Stimulated activated CD4-positive, alpha-beta T cell treated with anti-CD3 and anti-CD28 coated beads, Interleukin-15, amount 100 ng/mL, for 1 hour (primary cell): ENCODE measurements at places on chromosomes 6 and 20.

DNA sequence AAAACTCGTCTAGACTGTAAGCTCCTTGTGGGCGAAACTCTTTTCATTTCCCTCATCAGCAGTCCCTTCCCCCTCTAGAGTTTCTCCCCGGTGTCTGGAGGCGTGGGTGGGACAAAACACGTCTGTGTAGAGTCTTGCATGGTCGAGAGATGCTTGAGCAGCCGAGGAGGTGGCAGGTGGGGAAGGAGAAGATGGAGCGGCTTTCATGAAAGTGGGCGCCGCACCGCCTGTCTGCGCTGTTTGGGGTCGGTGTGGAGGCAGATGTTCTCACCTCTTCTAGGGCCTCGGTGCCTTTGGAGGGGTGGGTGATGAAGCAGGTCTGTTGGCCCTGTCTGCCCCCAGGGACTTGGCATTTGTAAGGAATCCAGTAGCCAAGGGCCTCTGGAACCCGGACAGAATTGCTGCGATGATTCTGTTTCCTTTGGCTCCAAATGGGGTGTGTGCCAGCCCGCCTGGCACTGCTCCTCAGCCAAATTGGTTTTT, 1.2 kb downstream of the BRPF3 start:
- no peak for DNase-seq

GRCh38 chr6:18720075-18720474, 332.9 kb downstream of the RNF144B start:
- no peak for DNase-seq

DNA sequence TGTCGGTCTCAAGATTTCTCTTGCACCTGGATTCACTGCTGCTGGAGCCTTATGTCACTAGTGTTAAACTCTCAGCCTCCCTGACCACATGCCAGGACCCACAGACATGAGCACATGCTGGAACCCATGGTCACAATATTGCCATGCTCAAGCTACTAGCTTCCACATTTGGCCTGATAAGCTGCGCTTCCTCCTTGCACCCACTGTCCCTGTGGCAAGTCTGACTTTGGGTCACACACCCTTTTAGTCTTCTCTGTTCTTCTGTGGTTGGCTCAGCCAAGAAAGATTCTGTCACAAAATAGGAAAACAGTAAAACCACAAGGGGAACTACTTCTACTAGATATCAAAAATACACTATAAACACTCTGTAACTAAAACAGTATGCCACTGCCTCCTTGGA, 68.9 kb upstream of the HDAC2 start:
- no peak for DNase-seq

GRCh38 chr20:49630396-49630951, 62.5 kb upstream of the PTGIS start:
- no peak for DNase-seq

GRCh38 chr6:12245360-12245759, 44.8 kb upstream of the EDN1 start:
- no peak for DNase-seq

DNA sequence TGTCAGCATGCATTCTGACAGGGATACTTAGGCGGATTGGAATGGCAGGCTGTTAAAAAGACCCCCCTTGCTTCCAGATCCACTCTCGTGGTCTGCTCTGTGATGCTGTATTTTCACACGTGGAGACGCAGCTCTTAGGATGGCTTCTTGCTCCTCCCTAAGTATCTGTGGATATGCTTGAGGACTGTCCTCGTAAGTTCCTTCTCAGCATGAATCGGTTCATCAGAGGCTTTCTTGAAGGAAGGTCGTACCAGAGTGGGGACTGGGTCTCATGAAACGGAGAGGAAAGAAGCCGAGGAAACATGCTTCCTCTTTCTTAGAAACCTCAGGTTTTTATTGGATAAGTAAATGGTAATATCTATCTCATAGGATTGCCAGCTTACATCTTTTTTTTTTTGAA, 220.4 kb downstream of the FARS2 start:
- DNase-seq: no peak

DNA sequence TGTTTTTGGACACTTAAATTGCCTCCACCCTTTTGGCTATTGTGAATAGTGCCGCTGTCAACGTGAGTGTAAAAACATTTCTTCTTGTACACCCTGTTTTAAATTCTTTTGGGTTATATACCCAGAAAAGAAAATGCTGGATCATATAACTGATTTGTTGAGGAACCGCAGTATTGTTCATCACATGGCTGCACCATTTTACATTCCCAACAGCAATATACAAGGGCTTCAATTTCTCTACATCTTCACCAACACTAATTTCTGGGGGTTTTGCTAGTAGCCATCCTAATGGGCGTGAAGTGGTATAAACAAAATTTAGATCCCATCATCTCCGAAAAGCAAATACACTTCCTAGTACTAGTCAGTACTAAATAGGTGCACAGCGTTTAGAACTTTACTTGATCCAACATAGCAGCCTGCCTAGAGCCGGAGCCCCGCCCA, 579 bp upstream of the BPHL start:
- no peak for DNase-seq

GRCh38 chr6:21823371-21823770, 229.8 kb downstream of the SOX4 start:
- DNase-seq: no peak

DNA sequence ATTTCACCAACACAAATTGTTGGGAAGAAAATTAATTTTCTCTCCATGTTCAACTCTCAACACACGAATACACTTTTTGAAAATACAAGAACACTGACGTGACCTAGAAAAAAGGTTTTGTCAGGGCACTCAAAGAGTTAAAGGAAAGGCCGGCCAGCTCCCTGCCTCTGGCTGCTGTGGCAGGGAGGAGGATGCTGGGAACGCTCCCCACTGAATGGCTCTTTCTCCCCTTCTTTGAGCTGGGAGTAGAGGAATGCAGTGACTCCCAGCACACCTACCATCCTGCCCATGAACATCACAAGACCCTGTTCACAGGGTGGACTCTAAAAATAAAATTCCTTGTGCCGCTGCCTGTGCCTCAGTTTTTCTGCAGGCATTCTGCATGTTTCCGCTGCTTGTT, 47.0 kb downstream of the MAP3K5 start:
- no peak for DNase-seq

GRCh38 chr6:24228681-24229255, 102.8 kb downstream of the NRSN1 start:
- DNase-seq: no peak

GRCh38 chr6:16956361-16956760, 145.5 kb upstream of the STMND1 start:
- no peak for DNase-seq

DNA sequence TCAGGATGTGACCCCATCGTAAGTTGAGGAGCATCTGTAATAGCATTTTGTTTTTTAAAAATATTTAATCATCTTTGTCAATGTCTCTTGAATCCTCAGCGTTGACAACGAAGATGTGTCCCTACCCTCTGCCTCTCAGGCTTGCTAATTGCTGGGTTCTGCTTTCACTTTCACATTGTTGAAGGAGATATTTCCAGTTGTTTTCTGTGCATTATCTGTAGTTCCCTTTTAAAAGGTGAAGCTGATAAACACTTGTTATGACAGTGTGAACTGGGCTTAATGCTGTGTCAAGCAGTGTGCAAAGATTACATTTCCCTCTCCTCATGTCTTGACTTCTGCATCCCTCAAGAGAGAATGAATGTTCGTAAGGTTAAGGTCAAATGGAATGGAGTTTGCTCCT, 54.9 kb downstream of the CSE1L start:
- DNase-seq: no peak

DNA sequence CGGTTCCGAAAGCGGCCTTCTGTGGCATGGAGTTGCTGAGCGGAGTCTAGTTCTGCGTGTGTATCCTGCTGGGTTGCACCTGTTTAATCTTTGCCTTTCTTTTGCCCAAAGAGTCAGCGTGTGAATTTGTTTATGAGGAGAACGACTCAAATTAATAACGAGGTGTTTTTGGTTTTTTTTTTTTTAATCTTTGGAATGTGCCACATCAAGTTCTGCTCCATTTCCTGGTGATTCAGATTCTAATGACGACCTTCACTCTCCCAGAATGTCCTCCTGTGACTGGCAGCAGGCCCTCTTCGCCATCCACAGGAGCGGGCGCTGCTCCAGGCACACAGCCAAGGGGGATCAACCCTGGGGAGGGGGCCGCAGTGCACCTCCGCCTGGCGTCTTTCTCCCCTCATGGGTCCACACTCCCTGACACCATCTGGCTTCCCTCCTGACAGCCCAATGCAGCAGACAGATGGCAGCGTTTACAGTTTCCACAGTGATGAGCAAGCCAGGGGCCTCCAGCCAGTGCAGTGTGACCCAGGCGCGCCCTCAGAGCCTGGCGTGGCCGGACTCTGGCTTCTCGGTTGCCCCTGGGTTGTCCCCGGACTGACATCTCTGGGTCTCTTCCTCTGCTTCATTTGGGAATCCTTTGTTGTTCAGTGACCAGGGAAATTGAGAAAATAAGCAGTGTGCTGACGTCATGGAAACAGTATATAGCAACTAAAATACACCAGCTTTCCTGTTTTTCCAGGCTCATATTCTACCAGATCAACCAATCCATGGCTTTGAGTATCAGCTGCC, 27.5 kb upstream of the AFDN start:
- DNase-seq: no peak

DNA sequence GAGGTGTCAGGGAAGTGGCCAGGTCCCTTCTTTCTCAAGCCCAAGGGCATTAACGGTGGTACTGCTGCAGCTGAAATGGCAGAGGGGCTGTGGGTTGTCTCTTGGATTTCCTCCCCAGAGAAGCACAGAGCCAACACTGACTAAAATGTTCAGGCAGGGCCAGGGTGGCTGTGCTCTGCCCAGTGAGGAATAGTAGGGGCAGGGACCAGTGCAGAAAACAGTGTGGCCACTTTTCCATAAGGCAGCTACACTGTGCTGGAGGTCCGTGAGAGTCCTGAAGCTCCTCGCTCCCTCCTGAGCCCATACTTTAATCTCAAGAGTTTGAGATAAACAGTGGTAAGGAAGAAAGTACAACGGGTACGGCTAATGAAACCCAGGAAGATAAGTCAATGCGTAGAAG, 4.5 kb downstream of the LPA start:
- DNase-seq: no peak
